ENCODE measurements at places on chromosomes 13 and 19.

DNA sequence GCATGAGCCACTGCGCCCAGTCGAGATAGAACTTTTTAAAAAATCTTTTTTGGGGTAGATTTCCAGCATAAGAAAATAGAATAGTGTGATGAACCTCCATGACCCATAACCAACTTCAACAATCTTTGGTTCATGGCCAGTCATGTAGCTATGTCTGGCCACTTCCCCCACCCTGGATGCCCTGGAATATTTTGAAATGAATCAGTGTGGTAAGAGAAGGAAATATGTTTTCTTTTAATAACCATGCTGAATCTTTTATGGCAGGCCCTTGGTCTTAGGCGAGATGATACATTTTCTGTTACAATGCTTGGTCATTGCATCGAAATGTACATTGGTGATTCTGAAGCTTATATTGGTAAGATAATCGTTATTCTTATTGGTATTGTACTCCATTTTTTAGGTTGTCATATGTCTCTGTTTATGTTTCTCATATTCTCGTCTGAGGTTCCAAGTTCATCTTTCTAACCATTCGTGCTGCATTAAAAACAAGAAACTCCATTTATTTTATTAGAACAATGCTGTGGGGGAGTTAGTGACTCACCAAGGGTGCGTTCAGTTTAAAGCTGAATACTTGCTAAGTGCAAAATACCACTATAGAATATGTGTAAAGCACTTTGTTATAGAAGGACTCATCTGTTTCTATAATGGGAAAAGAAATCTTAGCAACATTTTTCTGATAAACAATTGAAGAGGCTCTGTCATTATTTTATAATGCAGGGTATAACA is 16.4 kb upstream of the UPF3A start:
- no peak for DNase-seq

DNA sequence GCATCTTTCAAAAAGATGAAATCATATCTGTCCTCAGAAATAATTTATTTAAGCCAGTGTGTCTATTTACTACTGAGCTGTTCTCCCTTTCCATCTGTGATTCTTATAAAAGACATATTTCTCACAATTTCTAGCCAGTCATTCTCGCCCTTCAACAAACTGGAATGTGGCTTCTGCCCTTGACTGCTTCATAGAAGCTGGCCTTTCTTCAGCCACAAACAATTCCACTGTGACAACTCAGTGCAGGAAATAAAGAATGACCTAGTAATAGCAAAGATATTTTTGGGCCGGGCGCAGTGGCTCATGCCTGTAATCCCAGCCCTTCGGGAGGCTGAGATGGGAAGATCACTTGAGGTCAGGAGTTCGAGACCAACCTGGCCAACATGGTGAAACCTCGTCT is 655.5 kb downstream of the PCDH9 start:
- no peak for DNase-seq

DNA sequence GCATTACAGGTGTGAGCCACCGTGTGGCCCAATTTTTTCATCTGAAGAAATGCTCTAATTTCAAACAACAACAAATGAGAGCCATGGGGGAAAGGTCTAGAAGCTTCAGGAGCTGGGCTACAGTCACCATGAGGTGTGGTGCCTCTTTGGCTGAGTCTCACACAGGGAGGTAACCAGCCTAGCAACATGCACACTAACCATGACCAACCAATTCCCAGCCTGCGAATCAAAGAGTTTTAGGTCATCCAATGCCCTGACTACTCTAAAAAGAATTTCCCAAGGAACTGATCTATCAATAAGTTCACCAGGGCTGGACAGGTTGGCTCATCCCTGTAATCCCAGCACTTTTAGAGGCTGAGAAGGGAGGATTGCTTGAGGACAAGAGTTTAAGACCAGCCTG is 29.9 kb downstream of the PBX4 start:
- no peak for DNase-seq

GRCh38 chr13:110882972-110883371 is 31.9 kb downstream of the ANKRD10 start:
- DNase-seq: no peak

- no peak for DNase-seq
Measured at GRCh38 chr13:94620286-94620896, 18.7 kb downstream of the GPR180 start.

DNA sequence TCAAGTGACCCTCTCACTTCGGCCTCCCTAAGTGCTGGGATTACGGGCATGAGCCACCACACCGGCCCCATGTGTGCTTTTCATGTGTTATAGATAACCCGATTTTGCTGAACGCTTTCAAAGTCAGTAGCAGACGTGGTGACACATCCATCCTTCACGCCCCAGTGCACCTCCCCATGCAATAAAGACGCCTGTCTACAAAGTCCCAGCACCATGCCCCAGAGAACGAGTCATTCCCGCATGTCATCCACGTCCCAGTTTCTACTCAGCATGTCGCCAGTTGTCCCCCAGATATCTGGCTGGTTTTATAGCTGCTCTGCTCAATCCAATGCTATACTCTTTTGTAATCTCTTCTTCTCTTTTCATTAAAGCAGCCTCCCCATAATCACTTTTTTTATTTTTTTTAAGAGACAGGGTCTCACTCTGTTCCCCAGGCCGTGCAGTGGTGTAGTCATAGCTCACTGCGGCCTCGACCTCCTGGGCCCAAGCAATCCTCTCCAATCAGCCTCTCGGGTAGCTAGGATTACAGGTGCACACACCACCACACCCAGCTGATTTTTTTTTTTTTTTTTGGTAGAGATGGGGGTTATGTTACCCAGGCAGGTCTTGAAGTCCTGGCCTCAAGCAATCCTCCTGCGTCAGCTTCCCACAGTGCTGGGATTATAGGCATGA is 42.5 kb downstream of the DNM2 start:
- no peak for DNase-seq

- no peak for DNase-seq
Measured at GRCh38 chr19:2195914-2196313, 32.2 kb downstream of the DOT1L start.

- no peak for DNase-seq
Measured at GRCh38 chr19:14768001-14768400, 10.4 kb downstream of the ADGRE2 start.
